ENCODE measurements at places on chromosomes 2 and 18. TPM values are rescaled to one million over a fixed set of nuclear protein-coding genes. Genes with fewer than 3 reads are reported as not detected.
A peak's percentile ranks its signal among the peaks of the same experiment; 100 is the strongest.

- no peak for ATAC-seq
- H3K4me3 ChIP-seq: no peak overlapping the region
- H3K27me3 ChIP-seq: peaks cover 3% of the 10 kb centered on the region
- H3K27ac ChIP-seq: no peak overlapping the region
- no peaks in the 10 kb centered on the region for H3K4me1 ChIP-seq
- H3K36me3 ChIP-seq: no peaks in the 10 kb centered on the region
These were observed 731.4 kb upstream of the HS6ST1 start for GRCh38 chr2:129050101-129050500.

NYAP2 gene
- total RNA-seq: not detected

ITGA6 gene
- total RNA-seq: 4.9 TPM

DNA sequence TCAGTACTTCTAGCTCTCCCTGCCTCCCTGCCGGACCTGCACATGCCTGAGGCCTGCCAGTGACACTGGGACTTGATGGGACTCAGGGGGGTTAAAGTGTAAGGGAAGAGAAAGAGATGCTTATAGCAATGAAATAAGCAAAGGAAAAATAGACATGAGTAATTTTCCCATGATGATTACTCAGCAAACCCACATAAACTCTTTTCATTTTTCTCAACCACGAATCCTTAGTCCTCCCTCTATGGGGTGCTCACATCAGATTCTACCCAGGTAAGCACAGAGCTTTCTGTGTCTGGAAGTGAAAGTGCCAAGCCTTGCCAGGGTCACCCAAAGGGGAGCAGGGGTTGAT, 44.8 kb upstream of the ANKRD62 start:
- H3K4me1 ChIP-seq: peaks cover 6% of the 10 kb centered on the region
- no peak overlapping the region for H3K4me3 ChIP-seq
- peak; percentile 66 for ATAC-seq
- peaks cover 21% of the 10 kb centered on the region for H3K27me3 ChIP-seq
- no peaks in the 10 kb centered on the region for H3K36me3 ChIP-seq

MAP3K2 gene
- 92.5 TPM for total RNA-seq

GRCh38 chr2:203905656-203906055, 30.9 kb upstream of the ICOS start:
- H3K36me3 ChIP-seq: no peaks in the 10 kb centered on the region
- H3K4me3 ChIP-seq: no peak overlapping the region
- peaks cover 15% of the 10 kb centered on the region for H3K4me1 ChIP-seq
- ATAC-seq: no peak
- H3K27ac ChIP-seq: no peak overlapping the region

DNA sequence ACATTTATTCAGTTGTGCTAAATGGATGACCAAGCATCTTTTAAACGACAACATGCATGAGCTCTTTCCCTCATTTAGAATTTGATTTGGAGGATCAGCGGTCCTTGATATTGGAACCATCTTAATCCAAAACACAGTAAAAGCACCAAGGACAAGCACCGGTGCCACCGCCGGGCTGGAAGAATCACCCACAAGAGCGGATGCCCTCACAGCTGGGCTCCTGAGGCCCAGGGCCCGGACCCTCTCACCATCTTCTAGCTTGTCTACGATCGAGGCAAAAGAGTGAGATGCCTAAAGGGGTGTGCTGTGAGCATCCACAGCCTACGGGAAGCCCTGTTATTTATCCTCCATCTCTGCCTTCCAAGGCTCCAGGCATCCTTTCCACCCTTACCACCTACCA, 129.5 kb downstream of the ZNF516 start:
- peaks cover 51% of the 10 kb centered on the region for H3K36me3 ChIP-seq
- no peak overlapping the region for H3K4me3 ChIP-seq
- peaks cover 35% of the 10 kb centered on the region for H3K4me1 ChIP-seq
- ATAC-seq: no peak
- H3K27me3 ChIP-seq: no peaks in the 10 kb centered on the region
- no peak overlapping the region for H3K27ac ChIP-seq

- ATAC-seq: no peak
- H3K27me3 ChIP-seq: no peaks in the 10 kb centered on the region
- H3K4me1 ChIP-seq: no peaks in the 10 kb centered on the region
- H3K27ac ChIP-seq: no peak overlapping the region
- no peak overlapping the region for H3K4me3 ChIP-seq
- no peaks in the 10 kb centered on the region for H3K36me3 ChIP-seq
These were observed 8.8 kb downstream of the KHK start for GRCh38 chr2:27095427-27095744.

DNA sequence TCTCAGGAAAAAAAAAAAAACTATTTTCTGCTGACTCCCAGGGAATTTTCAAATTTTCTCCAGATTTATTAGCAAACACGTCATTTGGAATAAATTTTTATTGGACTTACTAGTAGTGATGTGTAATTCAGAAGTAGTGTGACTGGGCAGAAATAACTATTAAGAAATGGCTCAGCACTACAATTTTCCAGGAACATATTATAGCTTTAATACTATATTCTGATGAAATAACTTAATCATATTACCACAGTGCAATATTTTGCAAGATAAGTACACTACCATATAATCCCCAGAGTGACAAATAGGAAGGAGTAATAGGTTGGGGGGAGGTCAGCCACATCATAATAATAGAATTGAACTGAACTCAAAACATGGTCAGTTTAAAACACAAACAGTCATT, 19.7 kb upstream of the TNFAIP6 start:
- peaks cover 14% of the 10 kb centered on the region for H3K27me3 ChIP-seq
- no peak overlapping the region for H3K4me3 ChIP-seq
- no peaks in the 10 kb centered on the region for H3K4me1 ChIP-seq
- no peak overlapping the region for H3K27ac ChIP-seq
- H3K36me3 ChIP-seq: no peaks in the 10 kb centered on the region
- no peak for ATAC-seq

GRCh38 chr2:117720765-117721164, 93.7 kb upstream of the DDX18 start:
- H3K36me3 ChIP-seq: no peaks in the 10 kb centered on the region
- H3K27me3 ChIP-seq: peaks cover 15% of the 10 kb centered on the region
- ATAC-seq: no peak
- H3K27ac ChIP-seq: no peak overlapping the region
- no peak overlapping the region for H3K4me3 ChIP-seq

CYTIP gene
- 581 TPM for total RNA-seq

- no peak for ATAC-seq
- H3K4me1 ChIP-seq: no peaks in the 10 kb centered on the region
- H3K27me3 ChIP-seq: no peaks in the 10 kb centered on the region
- H3K4me3 ChIP-seq: no peak overlapping the region
- H3K36me3 ChIP-seq: peaks cover 75% of the 10 kb centered on the region
These were observed 18.7 kb downstream of the ITPRID2 start for GRCh38 chr2:181910028-181910831.

GRCh38 chr2:28452534-28453081, 43.3 kb upstream of the PLB1 start:
- H3K36me3 ChIP-seq: peaks cover 9% of the 10 kb centered on the region
- peaks cover 28% of the 10 kb centered on the region for H3K4me1 ChIP-seq
- H3K27ac ChIP-seq: peak overlapping the region; percentile 45
- no peak overlapping the region for H3K4me3 ChIP-seq
- peak; percentile 50 for ATAC-seq

DNA sequence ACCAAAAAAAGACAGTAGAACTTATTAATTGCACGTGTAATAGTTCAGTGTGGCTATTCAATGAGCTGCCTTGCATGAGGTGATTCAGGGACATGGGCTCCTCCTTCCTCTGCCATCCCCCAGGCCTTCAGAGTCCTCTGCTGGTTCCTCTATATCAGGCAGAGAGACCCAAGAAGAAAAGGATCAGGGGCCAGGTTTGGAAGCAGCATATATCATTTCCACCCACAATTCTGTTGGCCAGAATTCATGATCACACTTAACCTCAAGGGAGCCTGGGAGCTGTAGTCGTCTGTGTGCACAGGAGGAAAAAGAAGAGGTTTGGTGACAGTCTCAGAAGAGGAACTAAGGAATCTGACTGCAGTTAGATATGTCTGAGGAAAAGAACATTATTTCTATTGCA, 114.0 kb upstream of the GLS start:
- no peak for ATAC-seq
- H3K27me3 ChIP-seq: no peaks in the 10 kb centered on the region

DNA sequence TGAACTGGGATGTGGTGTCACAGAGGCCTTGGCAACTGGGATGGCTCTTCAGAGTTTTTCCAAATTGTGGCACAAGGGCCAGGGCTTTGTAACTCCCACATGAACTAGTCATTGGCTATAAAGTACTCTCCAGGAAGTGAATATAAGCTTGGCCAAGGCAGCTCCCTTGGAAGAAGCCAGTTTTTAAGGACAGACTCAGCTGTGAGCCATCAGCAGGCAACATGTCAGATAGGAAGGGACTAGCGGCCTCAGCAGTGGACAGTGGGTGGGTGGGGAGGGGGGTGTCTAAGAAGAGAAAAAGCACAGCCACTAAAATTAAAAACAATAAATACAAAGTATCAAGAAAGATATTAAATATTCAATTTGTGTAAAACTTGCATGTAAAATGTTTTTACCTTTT, 691.1 kb upstream of the PIK3C3 start:
- no peak for ATAC-seq
- no peaks in the 10 kb centered on the region for H3K4me1 ChIP-seq
- H3K27ac ChIP-seq: no peak overlapping the region
- no peak overlapping the region for H3K4me3 ChIP-seq
- H3K27me3 ChIP-seq: no peaks in the 10 kb centered on the region
- no peaks in the 10 kb centered on the region for H3K36me3 ChIP-seq

- H3K36me3 ChIP-seq: no peaks in the 10 kb centered on the region
- H3K4me3 ChIP-seq: no peak overlapping the region
- H3K4me1 ChIP-seq: no peaks in the 10 kb centered on the region
- H3K27me3 ChIP-seq: peaks cover 11% of the 10 kb centered on the region
These were observed 11.9 kb downstream of the KCNG2 start for GRCh38 chr18:79809482-79810192.

DNA sequence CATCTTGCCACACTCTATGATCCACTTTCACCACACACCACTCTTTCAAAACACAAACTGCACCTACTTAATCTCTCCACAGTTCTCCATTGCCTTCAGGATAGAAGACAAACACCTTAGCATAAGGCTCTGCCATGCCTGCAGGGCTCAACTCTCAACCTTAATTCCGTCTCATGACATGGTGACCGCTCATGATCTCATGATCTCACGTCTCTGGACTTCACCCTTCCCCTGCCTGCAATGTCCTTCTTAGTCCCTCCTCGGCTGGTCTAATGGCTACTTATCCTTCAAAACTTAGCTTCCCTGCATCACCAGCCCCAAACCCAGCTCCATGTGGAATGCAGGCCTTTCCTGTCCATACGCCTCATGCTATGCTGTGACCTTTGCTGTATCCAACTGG, 85.3 kb downstream of the ACVR1 start:
- peaks cover 34% of the 10 kb centered on the region for H3K36me3 ChIP-seq
- ATAC-seq: no peak
- no peaks in the 10 kb centered on the region for H3K4me1 ChIP-seq

ACTR1B gene
- total RNA-seq: 148 TPM

- no peak overlapping the region for H3K27ac ChIP-seq
- no peak for ATAC-seq
- no peaks in the 10 kb centered on the region for H3K27me3 ChIP-seq
- H3K4me3 ChIP-seq: no peak overlapping the region
These were observed 96.2 kb downstream of the PMS1 start for GRCh38 chr2:189880429-189880828.

SLC35F5 gene
- total RNA-seq: 23.8 TPM

DNA sequence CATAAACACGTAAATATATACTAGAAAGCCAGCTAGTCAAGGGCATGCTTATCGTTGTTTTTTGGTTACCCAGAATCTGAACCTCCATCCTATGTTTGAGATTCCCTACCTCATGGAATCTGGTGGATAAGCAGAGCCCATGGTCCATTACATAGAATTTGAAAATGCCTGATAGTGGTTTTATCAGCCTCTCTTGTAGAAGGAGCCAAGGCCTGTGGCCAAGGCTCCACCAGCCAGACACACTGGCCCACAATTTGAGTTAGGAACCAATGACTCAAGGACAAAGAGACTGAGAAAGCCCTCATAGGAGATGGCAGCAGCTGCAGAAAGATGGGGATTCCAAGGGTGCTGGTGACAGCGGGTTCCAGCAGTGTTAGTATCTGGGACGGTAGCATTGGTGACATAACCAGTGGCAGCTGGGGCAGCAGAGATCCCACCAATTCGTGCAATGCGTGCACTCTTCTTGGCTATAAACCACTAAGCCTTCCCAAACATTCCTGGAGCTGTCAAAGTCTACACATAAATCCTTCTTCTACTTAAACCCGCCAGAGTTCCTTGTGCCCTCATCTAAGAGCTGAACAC, 51.2 kb upstream of the RMDN2 start:
- H3K4me3 ChIP-seq: no peak overlapping the region
- H3K27me3 ChIP-seq: peaks cover 8% of the 10 kb centered on the region
- H3K36me3 ChIP-seq: no peaks in the 10 kb centered on the region

DNA sequence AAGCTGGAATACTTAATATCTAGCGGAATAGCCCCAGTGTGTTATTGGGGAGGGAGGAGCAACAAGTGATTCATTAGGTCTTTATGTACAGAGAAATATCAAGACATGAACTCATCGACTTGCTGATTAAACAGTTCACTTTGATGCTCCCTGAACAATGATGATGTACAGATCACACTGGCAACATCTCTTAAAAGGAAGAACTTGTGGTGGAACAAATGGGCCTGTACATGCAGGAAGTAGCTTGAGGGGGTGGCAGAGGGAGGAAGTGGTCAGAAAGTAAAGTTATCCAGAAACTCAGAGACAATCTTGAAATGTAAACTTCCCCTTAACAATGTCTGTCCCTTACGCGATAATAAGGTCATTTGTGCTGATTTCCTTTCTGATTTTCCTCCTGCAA, 90.5 kb downstream of the NXPH2 start:
- ATAC-seq: peak; percentile 23
- H3K36me3 ChIP-seq: no peaks in the 10 kb centered on the region
- H3K4me3 ChIP-seq: no peak overlapping the region
- H3K27me3 ChIP-seq: peaks cover 4% of the 10 kb centered on the region
- no peaks in the 10 kb centered on the region for H3K4me1 ChIP-seq

DNA sequence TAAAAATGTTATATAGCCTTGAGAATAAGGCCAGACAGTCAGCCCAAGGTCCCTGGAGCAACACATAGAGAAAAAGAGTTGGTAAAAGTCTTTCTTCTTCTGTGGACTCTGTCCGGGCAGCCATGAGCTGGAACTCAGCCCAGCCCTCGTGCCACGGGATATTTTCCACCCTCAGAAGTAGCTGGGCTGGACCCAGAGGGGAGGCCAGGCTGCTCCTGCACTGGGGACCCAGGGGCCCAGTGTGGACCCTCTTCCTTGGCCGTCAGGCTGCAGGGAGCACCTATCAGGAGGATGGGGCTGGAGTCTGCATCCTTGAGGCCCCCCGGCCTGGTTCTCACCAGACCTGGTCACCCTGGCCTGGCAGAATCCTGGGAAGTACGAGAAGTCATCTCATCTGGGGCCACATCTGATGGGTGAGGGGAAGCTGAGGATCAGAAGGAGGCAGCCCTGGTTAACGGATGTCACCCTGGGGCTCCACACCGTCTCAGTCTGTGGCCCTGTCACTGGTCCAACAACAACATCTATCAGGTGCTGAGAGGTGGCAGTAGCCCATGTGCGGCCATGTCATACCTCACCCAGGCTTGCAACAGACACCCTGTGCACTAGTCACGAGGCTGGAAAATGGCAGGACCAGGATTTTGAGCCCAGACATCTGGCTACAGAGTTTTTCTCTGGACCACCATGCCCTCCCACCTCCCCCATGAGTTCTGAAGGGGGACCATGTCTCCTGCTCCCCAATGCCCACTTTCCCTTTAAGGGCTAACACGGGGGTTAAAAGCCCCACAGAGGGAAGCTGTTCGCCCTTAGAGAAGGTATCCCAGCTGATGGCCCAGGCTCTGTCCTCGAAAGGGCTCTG, 33.0 kb downstream of the SDC1 start:
- H3K36me3 ChIP-seq: no peaks in the 10 kb centered on the region
- peaks cover 8% of the 10 kb centered on the region for H3K27me3 ChIP-seq
- H3K4me3 ChIP-seq: no peak overlapping the region
- no peak overlapping the region for H3K27ac ChIP-seq
- no peaks in the 10 kb centered on the region for H3K4me1 ChIP-seq

FAHD2B gene
- 13.7 TPM for total RNA-seq

Measured in activated T-helper 17 cell treated with anti-CD3 and anti-CD28 coated beads, Interleukin-2, amount 50 U/mL, for 72 hours (primary cell).